ENCODE measurements at places on chromosomes 6 and 20. TPM values are rescaled to one million over a fixed set of nuclear protein-coding genes. Genes with fewer than 3 reads are reported as not detected.

The STAU1 gene
- total RNA-seq = 54.9 TPM

The GRM1 gene
- not detected for total RNA-seq

The SOX18 gene
- not detected for total RNA-seq

The SLC22A7 gene
- total RNA-seq = not detected

The MATN4 gene
- not detected for total RNA-seq

The TMEM244 gene
- total RNA-seq = not detected

The NOTCH4 gene
- total RNA-seq = 4.8 TPM

The PSORS1C2 gene
- total RNA-seq = not detected

The UBE2C gene
- 3.2 TPM for total RNA-seq

The ZBTB46 gene
- 1.1 TPM for total RNA-seq

The SPATA25 gene
- total RNA-seq = not detected

The TCF21 gene
- total RNA-seq = not detected

DNA sequence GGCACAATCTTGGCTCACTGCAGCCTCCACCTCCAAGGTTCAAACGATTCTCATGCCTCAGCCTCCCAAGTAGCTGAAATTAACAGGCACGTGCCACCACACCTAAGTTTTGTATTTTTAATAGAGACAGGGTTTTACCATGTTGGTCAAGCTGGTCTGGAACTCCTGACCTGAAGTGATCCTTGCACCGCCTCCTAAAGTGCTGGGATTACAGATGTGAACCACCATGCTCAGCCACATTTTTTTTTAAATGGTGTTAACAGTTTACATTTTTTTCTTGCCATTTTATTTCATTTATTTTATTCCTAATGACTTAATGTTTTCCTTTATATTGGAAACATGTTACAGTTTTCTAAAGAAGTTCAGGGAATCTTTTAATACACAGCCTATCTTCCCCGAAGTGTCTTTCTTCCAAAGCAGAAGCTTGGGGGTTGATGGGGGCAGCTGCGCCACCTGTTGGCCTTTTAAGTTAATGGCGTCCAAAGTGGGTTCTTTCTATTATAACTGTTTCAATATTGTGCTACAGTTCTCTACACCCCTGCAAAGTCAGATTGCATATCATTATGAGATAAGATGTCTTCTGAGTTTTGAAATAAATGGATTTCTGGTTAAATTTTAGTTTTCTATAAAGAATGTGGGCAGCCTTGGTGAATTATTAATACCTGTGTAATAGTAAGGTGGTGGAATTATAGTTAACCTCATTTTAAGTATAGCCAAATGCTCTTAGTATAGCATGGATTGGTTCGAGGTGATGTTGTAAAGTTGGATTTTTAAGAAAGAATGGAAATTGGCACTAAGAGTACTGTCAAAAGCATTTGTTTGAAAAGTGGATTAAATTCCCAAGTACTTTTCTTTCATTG, 42.0 kb upstream of the PLCG1 start:
- peak; percentile 45 for DNase-seq

GRCh38 chr6:33298773-33299236, at the start of gene RGL2:
RGL2 (minus strand) TSS chr6:33298942; CDS start chr6:33298610, 332 bp downstream.
- no peak for DNase-seq

DNA sequence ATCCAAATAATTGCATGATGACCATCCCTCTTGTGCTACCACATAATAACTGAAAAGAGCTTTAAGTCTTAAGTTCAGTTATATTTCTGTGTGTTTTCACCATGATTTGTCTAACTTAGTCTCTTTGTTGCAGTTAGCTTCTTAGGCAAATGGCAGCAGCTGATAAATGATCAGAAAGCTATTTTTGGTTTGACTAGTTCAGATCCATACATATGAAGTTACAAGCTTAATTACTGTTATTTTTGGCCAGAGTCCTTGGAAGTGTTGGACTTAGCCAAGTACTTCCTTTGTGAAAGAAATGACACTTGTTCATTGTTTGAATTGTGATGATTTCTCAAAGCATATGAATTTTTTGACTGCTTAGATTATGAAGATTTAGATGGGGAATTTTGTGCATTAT, 54.2 kb downstream of the HIVEP1 start:
- DNase-seq = no peak

DNA sequence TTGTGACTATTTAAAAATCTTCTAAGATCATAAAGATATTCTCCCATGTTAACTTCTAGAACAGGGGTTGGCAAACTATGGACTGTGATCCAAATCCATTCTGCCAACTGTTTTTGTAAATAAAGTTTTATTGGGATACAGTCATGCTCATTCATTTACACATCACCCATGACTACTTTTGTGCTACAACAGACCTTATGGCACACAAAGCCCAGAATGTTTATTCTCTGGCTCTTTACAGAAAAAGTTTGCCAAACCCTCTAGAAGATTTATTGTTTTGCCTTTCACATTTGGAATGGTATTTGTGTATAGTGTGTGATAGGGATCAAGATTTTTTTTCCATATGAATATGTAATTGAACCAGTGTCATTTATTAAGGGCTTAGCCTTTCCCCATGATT, 341.7 kb downstream of the CD83 start:
- DNase-seq = no peak

DNA sequence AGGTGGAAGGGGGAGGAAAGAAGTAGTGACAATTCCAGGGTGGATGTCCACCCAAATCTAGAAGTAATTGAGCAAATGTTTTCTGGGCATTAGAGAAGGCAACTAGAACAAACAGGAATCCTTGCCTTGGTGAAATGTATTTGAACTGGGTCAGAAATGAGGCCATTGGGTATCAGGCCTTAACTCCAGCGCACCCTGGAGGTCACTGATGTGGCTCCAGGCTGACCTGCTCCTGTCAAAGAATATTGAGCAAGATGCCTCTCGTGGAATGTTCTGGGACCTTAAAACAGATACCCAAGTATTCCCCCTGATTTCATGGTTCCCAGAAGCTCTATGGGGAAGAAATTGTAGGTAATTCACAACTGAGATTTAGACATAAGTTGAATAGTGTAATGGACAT, 6.9 kb downstream of the HLA-DPB1 start:
- DNase-seq = no peak

DNA sequence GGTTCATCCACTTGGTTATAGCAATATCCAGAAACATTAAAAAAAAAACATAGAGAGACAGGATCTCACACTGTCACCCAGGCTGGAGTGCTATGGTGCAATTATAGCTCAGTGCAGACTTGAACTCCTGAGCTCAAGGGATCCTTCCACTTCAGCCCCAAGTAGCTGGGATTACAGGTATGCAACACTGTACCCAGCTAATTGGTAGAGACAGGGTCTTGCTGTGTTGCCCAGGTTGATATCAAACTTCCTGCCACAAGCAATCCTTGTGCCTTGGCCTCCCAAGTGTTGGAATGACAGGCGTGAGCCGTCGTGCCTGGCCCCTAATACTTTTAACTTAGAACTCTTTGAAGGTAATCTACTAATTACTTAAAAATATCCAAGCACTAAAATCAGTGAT, 818 bp upstream of the SLC17A1 start:
- DNase-seq = no peak

- DNase-seq = no peak
Observed at GRCh38 chr20:24289737-24290481, 179.5 kb upstream of the SYNDIG1 start.

DNA sequence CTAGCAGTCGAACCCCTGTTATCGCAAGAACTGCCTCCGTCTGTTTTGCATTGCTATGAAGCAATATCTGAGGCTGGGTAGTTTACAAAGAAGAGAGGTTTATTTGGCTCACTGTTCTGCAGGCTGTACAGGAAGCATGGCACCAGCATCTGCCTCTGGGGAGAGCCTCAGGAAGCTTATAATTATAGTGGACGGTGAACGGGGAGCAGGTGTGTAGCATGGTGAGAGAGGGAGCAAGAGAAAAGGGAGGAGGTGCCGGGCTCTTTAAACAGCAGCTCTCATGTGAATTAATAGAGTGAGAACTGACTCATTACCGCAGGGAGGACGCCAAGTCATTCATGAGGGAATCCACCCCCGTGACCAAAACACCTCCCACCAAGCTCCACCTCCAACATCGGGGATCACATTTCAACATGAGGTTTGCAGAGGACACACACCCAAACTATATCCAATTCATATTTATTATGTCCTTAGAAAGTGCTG, 172.6 kb upstream of the KCNG1 start:
- no peak for DNase-seq

DNA sequence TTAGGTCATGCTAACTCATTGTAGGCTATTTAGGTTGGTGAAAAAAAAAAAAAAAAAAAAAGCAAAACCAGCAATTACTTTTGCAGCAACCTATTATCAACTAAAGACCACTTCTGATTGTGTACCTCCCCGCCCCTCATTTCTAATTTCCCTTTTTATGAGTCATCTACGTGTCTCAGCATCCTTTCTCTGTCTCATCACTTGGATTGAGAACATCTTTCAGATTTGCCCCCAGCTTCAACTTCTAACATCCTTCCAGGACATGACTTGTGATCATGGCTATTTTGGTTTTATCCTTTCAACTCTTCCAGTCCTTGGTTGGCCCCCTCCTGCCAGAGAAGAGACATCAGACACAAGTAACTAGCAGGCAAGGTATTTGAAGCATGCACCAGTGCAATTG, 156.7 kb upstream of the CCN2 start:
- no peak for DNase-seq

- DNase-seq = peak; percentile 72
Observed at GRCh38 chr6:13355999-13356785, 27.9 kb upstream of the TBC1D7 start.

- no peak for DNase-seq
Observed at GRCh38 chr6:26349964-26350857, 14.8 kb upstream of the BTN3A2 start.

Data from natural killer cell (primary cell).